ENCODE measurements at places on chromosomes 11 and 22.

GRCh38 chr11:123624974-123625373, 29.4 kb downstream of the SCN3B start:
- DNase-seq = no peak

- no peak for DNase-seq
These were observed 1.6 kb downstream of the RTN4RL2 start for GRCh38 chr11:57461841-57462489.

DNA sequence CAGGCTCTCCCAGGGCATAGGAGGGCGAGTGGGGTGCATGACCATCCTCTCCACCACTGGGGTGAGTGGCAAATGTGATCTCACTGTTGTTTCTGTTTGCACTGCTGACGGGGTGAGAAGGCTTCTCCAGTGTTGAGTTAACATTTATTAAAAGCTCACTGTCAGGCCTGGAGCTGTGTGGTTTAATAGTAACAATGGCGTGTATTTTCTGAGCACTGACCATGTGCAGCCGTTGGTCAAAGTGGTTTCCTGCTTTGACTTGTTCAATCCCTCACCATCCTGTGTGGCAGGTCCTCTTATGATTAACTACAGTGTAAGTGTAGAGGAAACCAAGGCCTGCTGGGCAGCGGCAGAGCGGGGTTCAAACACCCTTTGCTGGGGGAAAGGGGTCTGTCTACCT, 4.4 kb downstream of the A4GALT start:
- no peak for DNase-seq

- DNase-seq = no peak
These were observed 155.0 kb upstream of the TIMP3 start for GRCh38 chr22:32646476-32646875.

DNA sequence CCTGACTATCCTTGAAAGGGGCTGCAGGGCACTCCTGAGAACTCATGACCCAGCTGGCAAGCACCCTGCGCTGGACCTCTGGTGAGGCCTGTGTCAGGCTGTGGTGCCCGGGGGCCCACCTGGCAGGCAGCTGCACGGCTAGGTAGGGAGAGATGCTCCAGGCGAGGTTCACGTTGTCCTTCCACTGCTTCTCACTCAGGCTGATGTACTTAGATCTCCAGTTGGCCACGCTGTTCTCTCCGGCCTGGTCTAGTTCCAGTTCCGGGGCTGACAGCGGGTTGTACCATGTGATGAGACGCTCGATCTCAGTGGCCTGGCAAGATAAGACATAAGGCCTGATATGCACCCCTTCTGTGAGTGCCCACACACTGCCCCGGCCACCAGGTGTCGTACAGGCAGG, 44.7 kb upstream of the SERPIND1 start:
- no peak for DNase-seq
